ENCODE measurements at places on chromosomes 2 and 18.
A peak's percentile ranks its signal among the peaks of the same experiment; 100 is the strongest.

DNA sequence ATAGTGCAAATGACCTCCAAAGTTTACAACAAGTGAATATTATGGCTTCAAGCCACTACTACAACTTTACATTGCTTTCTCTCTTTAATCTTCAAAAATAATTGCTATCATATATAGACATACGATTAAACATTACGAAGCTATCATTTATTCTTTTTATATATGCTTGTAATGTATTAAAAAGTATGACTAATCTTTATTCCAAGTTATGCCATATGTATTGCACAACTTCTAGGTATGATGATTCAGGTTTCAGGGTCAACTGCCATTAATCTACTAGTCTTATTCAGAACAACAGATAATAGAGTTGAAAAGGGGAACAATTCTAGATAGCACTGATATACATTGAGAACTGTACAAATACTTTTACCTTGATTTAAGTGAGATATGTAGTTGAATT is 506.2 kb upstream of the TMEFF2 start:
- no peak for DNase-seq

GRCh38 chr2:28835781-28836180 is 25.1 kb downstream of the SPDYA start:
- no peak for DNase-seq

- DNase-seq: peak; percentile 64
These were observed 261.6 kb downstream of the NAPG start for GRCh38 chr18:10787293-10787901.

- no peak for DNase-seq
These were observed 191.1 kb downstream of the SETBP1 start for GRCh38 chr18:44871771-44872170.

DNA sequence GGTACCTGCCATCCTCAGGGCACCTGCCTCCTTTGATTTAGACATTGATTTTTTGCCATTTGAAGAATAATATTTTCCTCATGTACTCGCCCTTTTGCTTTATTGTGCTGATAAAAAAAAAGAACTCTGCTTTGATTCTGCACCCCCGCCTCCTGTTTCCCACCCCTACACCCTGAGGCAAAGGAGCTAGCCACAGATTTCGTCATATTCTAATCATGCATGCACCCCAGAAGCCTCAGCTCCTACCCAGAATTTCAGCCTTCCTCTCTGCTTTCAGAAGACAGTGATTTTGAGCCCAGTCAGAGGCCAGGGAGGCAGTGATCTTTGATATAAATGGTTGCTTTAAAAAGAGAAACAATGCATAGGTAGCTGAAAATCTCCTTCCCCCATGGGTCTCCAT is 329.0 kb downstream of the PTPRM start:
- DNase-seq: no peak
